ENCODE measurements at places on chromosomes 12 and 14.
A peak's percentile ranks its signal among the peaks of the same experiment; 100 is the strongest.

- no peak for DNase-seq
Observed at GRCh38 chr14:21534576-21534975, 8.4 kb upstream of the SALL2 start.

DNA sequence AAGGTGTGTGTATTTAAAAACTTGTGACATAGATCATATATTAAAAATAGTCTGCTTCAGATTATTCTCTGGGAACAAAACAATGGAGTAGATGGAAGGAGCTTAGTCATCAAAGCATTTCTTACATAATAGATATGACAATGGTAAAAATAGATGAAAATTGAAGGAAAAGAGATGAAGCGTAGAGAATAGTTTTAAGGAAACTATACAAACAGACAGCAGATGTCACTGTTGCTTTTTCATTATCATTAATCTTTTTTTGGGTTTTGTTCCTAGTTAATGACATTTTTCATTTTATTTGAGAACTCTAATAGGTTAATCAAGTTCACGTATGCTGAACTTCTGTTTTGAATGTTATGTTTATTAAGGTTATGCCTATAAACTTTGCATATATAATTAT lies 149.2 kb upstream of the FBXO33 start:
- DNase-seq: peak; percentile 57

- DNase-seq: no peak
Observed at GRCh38 chr12:13534242-13534641, 337.7 kb downstream of the EMP1 start.

- DNase-seq: no peak
Observed at GRCh38 chr14:68675233-68675577, 117.7 kb downstream of the ZFP36L1 start.

GRCh38 chr12:72272091-72272661 lies at the start of gene TRHDE:
Gene TRHDE (plus strand): TSS chr12:72272370. CDS start chr12:72272644, 274 bp downstream.
- peak; percentile 69 for DNase-seq

All from HAP-1 (cell line).